Stimulated activated CD8-positive, alpha-beta memory T cell treated with anti-CD3 and anti-CD28 coated beads, Interleukin-7, amount 100 ng/mL, for 4 hours (primary cell): ENCODE measurements at places on chromosomes 11 and 22.

DNA sequence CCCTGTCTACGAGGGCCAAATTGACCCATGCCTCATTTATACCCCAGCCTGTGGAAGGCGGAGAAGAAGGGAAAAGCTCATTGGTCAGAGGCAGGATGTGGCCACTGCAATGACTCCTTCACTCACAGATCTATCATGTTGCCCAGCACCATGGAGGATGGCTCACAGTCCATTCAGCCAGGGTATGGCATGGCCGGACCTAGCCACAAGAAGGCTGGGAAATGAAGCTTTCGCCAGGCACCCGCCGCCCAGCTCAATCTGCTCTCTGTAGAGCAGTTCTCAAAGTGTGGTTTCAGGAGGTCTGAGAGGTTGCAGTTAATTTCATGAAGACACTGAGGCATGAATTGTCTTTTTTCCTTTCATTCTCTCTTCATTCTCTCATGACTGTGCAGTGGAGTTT, 40.6 kb upstream of the LINC01488 start:
- DNase-seq = no peak

- no peak for DNase-seq
These were observed 15.0 kb downstream of the VWCE start for GRCh38 chr11:61279934-61280659.

GRCh38 chr11:125167292-125167953, 2.9 kb downstream of the PKNOX2 start:
- DNase-seq = no peak

DNA sequence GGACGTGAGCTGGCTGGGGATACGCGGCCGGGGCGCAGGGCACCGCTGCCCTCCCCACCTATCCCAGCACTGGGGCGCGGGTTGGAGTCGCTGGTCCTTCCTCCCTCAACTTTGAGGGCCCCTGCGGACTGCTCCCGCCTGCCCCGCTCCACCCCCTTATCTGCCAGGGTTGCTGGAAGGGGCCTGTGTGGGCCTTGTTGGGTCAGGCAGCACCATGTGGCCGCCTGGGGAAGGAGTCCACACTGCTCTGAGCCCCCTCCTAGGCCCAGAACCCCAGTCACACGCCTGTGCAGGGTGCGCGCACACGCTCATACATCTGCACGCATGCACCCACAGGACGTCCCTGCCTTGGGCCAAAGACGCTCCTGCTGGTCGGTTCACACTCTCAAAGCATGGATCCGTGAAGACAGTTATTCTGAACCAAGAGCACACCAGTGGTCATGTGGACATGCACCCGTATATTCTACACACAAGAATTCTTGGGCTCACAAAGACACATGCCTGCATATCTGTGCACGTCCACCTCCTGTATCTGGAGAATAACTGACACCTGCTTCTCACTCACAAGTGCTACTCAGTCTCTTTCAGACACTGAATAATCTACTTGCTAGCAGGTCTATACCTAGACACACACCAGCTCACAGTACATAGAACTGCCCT, 710 bp downstream of the TUB start:
- no peak for DNase-seq

GRCh38 chr11:114083391-114084252, 24.1 kb downstream of the ZBTB16 start:
- no peak for DNase-seq

GRCh38 chr11:95147364-95147905, 57.8 kb downstream of the ENDOD1 start:
- DNase-seq = no peak
